ENCODE measurements at places on chromosomes 11 and 22.
A peak's percentile ranks its signal among the peaks of the same experiment; 100 is the strongest.

GRCh38 chr22:20785415-20785814 lies 11.5 kb downstream of the SERPIND1 start:
- DNase-seq: no peak

DNA sequence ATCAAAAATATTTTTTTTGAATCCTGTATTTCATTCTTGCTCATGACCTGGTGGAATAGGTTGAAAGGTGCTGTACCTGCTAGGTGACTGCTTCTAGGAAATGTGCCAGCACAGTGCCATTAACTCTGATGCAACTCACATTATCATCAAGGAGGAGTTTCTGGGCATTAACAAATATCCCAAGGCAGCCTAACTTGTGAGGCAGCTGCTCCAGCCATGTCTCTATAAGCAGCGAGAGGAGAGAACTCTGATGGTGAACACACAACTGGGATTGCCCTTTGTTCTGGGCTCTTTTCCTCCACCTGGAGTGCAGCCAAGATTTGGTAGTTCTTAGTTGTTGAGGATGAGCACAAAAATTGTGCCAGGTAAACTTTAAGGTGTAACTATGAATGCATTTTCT lies 25.6 kb downstream of the HEPHL1 start:
- no peak for DNase-seq

DNA sequence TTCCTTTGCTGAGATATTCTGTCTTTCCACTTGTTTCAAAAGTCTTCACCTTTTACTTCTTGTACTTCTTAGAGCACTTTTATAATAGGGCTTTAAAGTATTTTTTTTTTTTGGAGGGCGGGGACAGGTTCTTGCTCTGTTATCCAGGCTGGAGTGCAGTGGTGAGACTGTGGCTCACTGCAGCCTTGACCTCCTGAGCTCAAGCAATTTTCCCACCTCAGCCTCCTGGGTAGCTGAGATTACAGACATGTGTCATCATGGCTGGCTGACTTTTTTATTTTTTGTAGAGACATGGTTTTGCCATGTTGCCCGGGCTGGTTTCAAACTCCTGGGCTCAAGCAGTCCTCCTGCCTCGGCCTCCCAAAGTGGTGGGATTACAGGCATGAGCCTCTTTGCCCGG lies 57.9 kb downstream of the DYNC2H1 start:
- no peak for DNase-seq

DNA sequence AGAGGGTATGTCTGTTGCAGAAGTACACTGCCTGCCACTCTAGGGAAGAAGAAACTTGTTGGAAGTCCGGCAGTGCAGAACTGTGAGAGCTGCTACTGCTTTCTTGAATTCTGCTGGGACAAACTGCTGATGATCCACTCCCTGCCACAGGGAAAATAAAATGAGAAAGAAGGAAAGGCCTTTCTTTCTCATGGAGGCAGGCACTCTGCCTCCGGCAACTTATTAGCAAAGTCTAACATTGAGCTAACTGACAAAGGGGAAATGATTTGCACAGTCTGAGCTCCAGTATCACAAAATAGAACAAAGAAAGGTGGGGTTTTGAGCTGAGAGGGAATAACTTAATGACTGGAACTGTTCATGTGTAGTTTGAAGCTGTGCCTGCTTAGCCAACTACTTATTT lies 134.6 kb downstream of the AASDHPPT start:
- DNase-seq: no peak

DNA sequence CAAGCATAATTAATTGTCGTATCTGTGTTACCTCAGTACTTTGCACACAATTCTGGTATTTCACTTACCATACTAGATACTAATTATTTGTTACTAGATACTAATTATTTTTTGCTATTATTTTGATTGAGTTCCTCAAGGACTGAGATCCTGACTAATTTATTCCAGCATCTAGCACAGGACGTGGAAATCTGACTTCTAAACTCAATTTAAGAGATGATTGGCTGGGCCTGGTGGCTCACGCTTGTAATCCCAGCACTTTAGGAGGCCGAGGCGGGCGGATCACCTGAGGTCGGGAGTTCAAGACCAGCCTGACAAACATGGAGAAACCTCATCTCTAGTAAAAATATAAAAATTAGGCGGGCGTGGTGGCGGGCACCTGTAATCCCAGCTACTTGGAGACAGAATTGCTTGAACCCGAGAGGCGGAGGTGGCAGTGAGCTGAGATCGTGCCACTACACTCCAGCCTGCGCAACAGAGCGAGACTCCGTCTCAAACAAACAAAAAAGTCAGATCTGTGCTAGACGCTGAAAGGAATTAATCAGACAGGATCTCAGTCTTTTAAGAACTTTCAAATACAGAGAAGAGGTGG lies 527 bp upstream of the MRPL48 start:
- DNase-seq: no peak

- no peak for DNase-seq
Observed at GRCh38 chr11:118060869-118061268, 16.0 kb upstream of the TMPRSS4 start.

GRCh38 chr11:128733440-128734102 lies 39.7 kb downstream of the FLI1 start:
- peak; percentile 64 for DNase-seq

GRCh38 chr11:114149689-114150407 lies 90.3 kb downstream of the ZBTB16 start:
- DNase-seq: peak; percentile 58

DNA sequence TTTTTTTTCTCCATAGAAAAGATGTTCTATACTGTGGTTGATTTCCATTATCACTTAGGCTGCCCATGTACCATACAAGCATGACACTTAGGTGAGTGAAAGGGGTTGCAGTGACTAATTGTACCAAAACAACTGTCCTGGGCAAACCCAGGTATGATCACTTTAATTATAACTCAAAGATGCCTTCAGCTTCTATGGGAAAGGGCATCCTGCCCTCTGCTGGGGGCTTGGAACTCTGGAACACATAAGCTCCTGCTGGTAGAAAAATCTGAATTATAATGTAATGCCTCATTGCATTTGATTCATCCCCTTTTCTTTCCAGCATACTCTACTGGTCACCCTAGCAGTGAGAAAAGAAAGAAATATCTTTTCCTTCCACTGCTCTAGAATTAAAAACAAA lies 206.3 kb downstream of the DDX10 start:
- peak; percentile 31 for DNase-seq

DNA sequence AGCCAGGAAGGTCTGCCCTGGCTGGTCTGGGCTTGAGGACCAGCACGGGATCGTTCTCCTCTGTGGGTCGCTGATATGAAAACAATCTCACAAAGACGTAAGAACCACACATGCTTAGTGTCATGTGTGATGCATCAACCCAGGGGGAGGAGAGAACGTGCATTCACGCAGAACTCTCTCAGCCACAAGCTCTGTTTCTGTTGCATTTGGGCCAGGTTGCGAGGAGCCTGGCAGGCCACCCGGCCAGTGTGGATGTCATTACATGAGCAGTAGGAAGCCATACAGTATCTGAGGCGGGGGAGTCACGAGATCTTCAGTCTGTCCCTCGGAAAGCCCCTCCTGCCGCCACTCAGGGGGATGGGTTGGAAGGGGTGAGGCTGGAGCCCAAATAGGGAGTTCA lies 53.1 kb upstream of the KCNQ1OT1 start:
- no peak for DNase-seq

- no peak for DNase-seq
Observed at GRCh38 chr11:116731821-116732220, 41.0 kb downstream of the BUD13 start.

DNA sequence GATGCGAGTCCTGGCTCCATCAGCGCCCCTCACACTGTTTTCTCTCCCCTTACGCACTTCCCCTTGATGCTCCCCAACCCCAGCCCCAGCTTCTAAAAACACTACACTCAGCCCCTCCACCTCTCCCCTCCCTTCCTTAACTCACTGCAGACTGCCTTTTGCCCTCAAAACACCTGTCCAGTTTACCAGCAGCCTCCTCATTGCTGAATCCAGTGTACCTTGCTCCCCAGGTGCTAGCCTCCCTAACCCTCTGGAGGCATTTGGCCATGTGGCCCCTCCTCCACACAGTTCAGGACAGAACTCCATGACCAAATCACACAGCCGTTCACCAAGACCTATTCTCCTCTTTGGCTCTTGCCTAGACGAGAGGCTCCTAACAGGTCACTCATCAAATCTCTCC lies 2.8 kb upstream of the GALR3 start:
- no peak for DNase-seq

DNA sequence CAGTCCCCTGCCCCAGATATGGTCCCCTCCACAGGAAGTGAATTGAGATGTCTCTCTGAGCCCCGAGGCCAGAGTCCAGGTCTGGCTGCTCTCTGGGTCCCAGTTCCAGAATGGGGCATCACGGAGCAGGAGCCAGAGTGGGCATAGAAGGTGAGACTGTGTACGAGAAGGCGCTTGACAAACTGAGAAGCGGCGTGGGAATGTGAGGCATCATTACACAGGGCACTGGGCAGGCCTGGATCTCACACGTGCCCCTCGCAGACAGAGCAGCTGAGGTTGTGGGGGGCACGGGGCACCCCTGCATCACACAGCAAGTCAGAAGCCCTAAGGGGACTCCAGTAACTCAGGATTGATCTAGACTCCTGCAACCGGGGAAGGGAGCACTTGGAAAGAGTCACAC lies 9.2 kb downstream of the STARD10 start:
- DNase-seq: no peak

DNA sequence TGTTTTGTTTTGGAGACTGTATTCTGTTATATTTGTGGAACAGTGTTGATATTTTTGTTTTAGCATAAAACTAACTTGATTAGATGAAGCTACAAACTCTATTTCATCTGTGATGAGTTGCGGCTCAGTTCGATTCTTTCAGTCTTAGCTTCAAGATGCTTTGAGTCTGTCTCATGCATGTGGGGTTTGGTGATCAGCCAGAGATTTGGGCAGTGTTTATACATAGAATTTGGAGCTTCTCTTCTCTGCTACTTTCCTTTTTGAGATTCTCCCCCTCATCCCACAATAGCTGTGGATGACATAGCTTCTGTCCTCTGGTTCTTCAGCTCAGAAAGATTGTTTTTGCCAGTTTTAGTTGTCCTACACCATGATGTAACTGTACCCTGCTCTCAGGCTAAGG lies 90.4 kb downstream of the ARHGAP20 start:
- no peak for DNase-seq

DNA sequence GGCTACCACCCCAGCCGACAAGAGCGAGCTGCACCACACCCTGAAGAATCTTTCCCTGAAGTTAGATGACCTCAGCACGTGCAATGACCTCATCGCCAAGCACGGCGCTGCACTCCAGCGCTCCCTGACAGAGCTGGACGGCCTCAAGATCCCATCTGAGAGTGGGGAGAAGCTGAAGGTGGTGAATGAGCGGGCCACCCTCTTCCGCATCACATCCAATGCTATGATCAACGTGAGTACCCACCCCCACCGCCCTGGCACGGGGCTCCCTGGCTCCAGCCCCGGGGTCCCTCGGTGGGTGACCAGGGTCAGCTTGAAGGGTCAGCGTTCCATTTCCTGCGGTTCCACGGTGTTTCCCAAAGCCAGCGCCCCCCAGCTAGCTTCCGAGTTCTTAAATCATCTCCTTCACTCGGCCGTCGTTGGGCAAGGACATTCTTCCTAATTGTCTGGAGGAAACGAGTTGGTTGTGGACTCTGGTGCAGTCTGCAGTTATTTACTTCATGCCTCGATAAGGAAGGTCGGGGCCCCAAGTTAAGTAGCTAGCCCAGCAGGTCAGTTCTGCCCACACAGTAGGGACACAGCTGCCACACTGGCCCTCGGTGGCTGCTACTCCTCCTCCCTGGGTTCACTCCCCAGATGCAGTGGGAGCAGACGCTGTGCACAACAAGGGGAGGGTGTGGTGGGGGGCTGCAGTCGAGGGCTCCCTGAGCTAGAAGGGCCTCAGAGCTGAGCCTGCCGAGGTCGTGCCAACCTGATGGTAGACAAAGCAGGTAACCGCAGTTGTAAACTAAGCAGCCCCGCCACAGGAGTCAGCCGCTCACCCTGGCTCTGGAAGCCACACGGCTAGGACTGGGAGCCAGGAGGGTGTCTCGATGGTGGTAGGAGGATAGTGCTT lies 97.9 kb downstream of the MORC2 start:
- no peak for DNase-seq

DNA sequence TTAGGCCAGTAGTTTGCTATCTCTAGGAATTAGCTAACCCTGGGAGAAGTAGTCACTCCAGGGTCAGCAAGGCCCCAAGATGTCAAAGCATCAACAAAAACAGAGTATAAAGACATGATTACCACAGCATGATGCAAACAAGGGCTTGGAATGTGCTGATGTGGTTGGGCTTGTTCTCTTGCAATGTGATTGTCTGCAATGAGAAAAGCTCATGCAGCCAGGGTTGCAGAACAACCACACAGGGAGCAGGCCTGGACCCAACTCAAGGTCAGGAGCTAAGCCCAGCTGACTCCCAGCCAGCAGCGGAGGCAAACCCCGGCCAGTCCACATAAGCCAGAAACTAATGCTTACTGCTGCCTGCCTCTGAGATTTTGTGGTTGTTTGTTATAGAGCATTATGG lies 132.4 kb upstream of the ZC3H12C start:
- DNase-seq: no peak

- DNase-seq: no peak
Observed at GRCh38 chr22:43402128-43402527, 9.7 kb upstream of the MPPED1 start.

DNA sequence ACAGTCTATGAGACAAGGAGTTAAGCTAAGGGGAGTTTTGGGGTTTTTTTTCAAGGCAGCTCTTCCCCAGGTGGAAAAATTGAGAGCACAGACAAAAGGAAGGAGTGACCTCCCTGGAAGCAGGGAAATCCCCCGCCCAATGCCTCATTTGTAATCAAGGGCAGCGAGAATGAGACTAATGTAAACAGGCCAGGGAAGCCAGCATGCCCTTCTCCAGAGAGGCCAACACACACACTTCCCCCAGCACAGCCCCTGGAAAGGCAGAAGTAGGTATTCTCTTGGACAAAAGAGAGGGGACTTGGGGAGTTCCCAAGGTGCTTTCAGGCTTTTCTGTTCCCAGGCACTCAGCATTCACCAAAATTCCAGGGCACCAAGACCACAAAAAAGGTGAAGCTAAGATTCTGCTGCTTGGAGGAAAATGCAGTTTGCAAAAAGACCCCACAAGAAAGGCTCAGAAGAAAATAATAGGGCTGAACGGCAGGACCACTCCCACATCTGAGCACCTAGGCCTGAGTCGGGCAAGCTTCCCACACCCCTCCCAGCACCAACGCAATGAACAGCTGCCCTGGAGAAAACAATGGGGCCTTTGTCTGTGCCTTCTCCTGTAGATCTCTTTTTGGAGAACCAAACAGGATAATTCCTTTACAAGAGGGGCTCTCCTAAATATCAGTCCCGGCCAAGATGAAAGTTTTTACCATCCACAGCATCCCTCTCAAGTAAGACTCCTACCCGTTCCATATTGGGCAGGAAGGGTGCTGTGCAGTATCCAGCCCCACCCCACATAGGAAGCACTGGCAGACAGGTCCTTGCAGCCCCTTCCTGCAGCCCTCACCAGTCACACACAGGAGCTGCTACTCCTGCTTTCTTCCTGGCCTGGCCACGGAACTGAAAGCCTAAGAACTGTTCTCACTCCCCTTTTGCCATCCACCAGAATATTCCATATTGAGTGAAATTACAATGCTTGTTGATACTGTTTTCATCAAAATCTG lies 70.7 kb upstream of the AKIP1 start:
- no peak for DNase-seq

GRCh38 chr11:102523189-102523570 lies 7.4 kb downstream of the MMP7 start:
- no peak for DNase-seq

- no peak for DNase-seq
Observed at GRCh38 chr22:43080616-43081015, 8.6 kb downstream of the TTLL1 start.

All from NB4 (cell line).